ENCODE measurements at places on chromosomes 7 and 10. TPM values are rescaled to one million over a fixed set of nuclear protein-coding genes. Genes with fewer than 3 reads are reported as not detected.

The GPNMB gene
- 11.9 TPM for total RNA-seq

The CDK13 gene
- total RNA-seq = 21.9 TPM

The SNX10 gene
- 1.2 TPM for total RNA-seq

The PAPOLB gene
- total RNA-seq = not detected

The ATOH7 gene
- not detected for total RNA-seq

The NCOA4 gene
- 133 TPM for total RNA-seq

The MMD2 gene
- total RNA-seq = not detected

The ITGB8 gene
- 0.12 TPM for total RNA-seq

The MSMB gene
- not detected for total RNA-seq

The CAV2 gene
- total RNA-seq = 18.4 TPM

The TMEM130 gene
- not detected for total RNA-seq

The LRRC18 gene
- total RNA-seq = not detected

The PRKAR2B gene
- total RNA-seq = 2.5 TPM

The ABCB1 gene
- 2.4 TPM for total RNA-seq

The PTF1A gene
- total RNA-seq = not detected

The MEOX2 gene
- 4.5 TPM for total RNA-seq

Data from psoas muscle (tissue), 8 donors.